ENCODE measurements at places on chromosomes 2 and 18.

DNA sequence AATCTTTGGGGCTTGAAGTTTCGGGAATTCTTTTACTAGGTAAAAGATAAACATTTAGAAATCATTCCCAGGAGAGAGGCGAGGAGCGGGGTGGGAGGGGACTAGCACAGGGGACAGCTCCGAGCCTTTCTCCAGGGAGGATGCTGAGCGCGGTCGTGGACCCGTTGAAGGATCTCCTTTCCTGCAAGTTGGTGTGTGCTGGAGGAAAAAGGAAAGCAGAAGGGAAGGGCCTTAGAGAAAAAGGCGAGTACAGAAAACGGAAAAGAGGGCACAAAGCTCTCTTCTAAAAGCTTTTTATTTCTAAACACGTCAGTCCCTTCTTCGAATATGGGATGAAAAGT, 640 bp downstream of the SLC39A6 start:
- no peak for DNase-seq

DNA sequence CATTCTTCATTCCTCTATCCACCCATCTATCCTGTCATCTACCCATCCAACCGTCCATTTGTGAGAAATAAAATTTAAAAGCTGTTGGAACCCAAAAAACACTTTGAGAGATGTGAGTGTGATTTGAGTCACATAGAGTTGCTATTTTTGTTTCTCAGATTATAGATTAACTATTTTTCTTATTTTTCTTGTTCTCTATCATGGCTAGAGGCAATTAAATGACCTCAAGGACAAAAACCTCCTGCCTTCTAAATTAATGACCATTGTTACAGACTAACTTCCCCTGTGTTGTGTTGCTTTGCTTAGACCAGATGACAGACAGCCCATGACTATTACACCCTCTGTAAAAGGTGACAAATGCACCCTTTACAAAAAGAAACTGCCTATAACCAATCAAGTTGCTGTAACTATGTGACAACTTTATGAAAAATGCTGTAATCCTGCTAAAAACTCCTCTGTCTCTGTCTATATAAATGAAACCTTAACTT, 207.9 kb upstream of the CXCR4 start:
- no peak for DNase-seq

DNA sequence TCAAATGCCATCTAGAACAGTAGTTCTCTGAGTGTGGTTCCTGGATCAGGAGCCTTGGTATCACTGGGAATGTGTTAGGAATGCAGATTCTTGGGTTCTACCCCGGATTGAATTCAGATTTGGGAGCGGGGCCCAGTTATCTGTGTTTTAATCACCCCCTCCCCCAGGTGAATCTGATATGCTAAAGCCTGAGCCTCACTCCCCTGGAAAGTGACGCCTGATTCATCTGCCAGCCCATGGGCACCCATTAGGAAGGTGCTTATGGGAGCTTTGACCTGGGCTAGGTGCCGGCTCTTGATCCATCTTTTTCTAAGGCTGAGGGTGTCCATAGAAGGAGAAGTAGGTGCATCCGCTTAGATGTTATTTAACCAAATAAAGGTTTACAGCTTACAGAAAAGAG, 199.4 kb downstream of the NEDD4L start:
- DNase-seq, result no peak

DNA sequence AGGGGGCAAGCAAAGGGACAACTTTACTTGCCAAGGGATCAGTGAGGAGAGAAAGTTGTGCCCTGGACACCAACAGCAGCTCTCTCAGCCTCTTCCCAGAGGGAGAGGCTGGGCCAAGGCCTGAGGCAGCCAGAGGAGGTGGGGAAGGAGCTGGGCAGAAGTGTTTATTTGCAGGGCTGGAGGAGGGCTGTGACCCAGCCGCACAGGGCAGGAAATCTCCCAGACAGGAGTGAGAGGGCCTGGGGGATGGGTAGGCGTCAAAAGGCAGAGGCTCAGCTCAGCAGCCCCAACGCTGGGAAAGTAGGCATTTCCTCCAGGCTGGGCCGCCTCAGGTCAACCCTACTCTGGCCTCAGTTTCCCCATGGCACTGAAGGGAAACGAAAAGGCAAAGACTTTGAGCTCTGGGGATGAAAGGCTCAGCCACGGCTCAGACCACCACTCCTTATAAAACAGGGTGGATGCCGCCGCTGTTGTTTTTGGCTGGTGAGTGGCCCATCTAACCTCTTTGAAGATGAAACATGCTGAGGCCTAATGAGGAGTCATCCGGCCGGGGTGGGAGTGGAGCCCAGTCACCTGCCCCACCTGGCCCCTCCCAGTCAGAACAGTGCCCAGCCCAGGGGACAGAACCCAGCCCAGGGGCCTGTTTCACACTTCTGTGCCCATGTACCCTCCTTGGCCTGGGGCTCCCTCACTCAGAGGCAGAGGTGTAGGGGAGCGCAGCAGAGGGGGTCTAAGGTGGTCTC, 21.9 kb upstream of the SEMA4C start:
- no peak for DNase-seq

DNA sequence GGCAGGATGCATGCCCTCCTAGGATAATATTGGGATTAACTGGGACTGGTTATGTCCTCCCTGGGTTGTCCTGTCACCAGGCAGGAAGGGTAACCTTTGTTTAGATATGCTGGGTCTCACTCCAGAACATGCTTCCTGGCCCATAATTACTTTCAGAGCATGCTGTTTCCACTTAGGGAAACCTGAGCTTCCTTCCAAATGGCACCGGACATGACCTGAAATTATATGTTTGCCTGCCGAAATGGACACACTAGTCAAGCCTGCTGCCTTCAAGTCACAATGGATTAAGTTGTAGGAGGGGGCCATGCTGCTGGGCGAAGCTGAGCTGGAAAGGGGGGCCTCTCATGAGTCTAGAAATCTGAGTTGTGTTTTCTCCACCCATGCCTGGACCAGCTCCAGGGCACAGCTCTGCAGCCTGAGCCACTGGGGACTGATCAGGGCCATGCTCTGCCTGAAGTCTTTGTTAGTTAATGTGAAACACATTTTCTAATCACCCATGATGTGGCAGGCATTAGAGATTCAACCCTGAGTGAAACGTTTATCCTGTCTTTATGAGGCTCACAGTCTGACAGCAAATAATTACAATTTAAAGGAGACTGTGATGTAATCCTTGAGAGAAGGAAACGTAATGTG, 273.3 kb downstream of the TNS1 start:
- no peak for DNase-seq

DNA sequence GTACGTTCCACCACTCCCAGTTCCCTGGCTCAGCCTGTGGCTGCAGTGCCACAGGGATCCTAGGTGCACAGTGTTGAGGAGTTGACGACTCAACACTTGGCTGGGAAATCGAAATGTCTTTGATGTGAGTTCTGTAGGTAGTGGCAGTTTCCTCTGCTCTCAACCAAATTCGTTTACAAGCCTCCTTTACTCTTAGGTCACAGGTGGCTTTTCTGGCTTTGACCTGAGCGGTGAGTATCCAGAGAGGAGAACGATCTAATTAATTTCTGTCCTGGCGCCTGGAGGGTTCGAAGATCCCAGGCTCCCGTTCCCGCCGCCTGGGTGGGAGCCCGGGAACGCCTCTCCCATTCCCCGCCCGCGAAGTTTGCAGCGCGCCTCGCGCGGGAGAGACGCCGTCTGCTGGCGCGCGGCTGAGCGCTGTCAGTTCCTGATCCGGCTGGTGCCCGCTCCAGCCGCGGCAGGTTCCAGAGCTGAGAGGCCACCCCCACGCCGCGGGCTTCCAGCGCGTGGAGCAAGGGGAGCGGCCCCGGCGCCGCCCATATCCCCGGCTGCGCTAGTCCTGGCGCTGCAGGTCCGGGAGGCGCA, at the start of gene LAMA3:
Gene LAMA3, plus strand, starts transcription at position 423 of the 585 bp plus-strand sequence. CDS start 231 bp downstream, outside the sequence.
- DNase-seq, result no peak

GRCh38 chr2:74375838-74376237, 4.3 kb downstream of the DCTN1 start:
- no peak for DNase-seq

GRCh38 chr18:58513615-58514335, 115.1 kb downstream of the ALPK2 start:
- DNase-seq, result no peak

DNA sequence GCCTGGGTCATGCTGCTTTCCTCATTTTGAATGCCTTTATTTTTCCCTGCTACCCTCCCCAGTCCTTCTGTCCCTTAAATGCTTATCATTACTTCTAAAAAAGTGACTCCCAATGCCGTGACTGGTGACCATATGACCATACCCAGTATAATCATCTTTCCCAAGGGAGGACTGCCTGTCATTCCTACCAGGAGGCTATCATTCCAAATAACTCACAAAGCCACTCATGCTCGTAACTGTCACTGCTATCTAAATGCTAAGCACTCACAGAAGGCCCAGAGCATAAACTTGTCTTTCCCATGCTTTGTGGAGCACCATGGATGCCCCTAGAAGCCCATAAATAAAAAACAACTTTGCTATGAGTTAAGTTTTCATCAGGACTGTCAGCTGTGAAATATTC, 38.7 kb upstream of the CREB1 start:
- no peak for DNase-seq

DNA sequence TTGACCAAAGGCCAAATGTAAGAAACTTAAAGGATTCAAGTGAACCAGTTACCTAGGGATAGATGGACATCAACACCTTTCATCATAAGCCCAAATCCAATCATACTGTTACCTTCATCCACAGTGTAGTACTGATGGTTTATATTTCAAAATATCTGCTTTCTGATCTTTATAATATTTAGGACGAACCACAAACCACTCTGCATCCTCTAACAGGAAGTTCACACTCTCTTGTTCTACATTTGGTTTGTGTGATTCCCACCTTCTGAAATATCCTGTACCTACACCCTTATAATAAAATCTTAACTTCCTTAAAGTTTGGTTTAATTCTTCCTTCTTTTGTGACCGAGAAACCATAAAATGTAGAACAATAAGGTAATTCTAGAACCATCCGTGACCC, 535.7 kb upstream of the CHAC2 start:
- DNase-seq, result no peak

GRCh38 chr18:77481541-77481940, 231.9 kb downstream of the GALR1 start:
- DNase-seq, result no peak

DNA sequence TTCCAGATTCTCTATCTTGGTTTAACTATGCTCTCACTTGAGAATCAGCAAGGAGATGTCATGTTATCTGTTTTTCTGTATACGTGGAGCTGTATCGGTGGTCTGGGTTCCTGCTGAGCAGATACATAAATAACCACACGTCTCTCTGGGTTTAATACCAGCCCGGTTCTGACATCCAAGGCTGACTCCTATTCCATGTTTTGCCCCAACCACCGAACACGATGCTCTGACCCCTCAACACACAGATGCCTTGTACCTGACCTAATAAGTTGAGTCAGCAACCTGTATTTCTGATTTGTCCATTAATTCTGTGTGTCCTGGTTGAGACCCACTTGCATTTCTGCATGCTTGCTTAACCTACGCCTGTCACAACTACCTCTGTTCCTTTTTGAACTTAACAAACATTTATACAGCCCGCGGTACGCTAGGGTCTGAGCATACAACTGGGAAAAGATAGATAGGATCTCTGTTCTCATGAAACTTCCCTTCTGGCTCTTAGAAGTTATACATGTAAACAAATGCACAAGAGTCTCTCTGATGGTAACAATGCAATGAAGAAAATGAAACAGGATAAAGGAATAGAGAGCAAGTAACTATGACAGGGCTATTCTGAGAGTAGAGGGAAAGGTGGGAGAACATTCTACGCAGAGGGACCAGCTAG, 480.4 kb downstream of the PARD3B start:
- no peak for DNase-seq

- no peak for DNase-seq
These were observed 185.3 kb downstream of the PRKCE start for GRCh38 chr2:45836740-45837139.

DNA sequence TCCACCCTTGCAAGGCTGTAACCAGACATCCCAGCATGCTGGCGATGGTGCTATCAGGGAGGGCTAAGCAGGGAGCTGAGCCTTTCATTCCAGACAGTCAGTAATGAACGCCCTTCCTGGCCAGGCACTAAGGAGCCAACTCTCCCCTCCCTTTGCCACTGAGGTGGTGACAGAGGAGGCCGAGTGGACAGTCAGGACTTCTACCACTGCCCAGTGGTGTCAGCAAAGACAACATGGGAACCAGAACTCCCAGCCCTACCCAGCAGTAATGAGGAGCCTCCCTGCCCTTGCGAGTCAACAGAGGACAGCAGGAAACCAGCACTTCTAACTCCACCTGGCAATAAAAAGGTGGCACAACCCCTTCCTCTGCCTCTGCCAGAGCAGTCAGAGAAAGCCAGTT, 68.6 kb downstream of the ZAP70 start:
- DNase-seq, result no peak

DNA sequence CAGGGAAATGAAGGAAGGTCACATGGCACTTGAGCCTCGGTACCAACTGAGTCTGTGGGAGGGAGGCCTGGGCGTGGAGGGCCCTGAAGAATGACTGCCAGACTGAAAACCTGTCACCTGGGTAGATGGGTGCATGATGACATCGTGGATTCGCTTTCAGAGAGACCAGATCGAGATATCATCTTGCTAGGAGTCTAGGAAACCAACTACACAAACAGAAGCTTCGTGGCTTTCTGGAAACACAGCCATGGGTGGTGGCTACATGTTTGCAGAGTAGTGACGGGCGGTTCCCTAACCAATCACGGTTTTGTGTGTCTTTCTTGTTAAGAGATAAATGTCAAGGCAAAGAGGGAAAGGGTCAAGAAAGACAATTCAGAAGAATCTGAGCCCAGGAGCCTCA, 155.0 kb downstream of the EIPR1 start:
- DNase-seq, result peak; percentile 55

- no peak for DNase-seq
These were observed 101.8 kb downstream of the DPP4 start for GRCh38 chr2:161972232-161972631.

- no peak for DNase-seq
These were observed 46.3 kb downstream of the PTPN2 start for GRCh38 chr18:12837747-12838146.

- DNase-seq, result no peak
These were observed 272.5 kb downstream of the DSEL start for GRCh38 chr18:67243799-67244587.

DNA sequence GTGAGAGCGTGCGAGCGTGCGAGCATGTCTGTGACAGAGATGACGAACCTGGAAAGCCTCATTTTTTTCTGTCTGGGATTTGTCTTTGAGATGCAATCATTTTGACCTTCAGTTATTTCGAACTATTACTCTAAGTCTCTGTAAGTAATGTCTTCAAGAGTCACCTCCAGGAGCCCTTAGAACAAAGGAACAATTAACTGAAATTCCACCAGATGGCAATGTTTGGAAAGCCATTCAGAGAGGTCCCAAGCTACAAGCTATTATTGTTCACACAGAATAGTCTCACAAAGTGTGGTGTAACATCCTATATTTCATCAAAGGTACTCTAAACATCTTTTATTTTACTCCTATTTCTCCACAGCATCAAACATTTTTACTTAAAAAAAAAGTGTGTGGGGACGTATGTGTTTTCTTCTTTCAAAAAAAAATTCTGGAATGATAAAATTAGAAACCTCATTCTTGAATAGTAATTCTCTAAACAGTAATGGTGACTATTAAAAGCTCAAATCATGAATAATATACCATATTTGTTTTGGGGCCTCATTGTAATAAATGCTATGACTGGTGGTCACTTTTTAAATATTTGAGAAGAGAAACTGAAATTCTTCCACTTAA, 35.1 kb upstream of the MAPRE2 start:
- no peak for DNase-seq

GRCh38 chr18:75496151-75496550, 68.6 kb upstream of the SMIM21 start:
- no peak for DNase-seq

GRCh38 chr2:121049131-121049530, 235.9 kb downstream of the TFCP2L1 start:
- DNase-seq, result no peak

- DNase-seq, result no peak
These were observed 917.6 kb upstream of the ACVR2A start for GRCh38 chr2:146927080-146927711.

GRCh38 chr2:209305746-209306196, 118.1 kb upstream of the MAP2 start:
- DNase-seq, result no peak
